ENCODE measurements at places on chromosomes 11 and 22. TPM values are rescaled to one million over a fixed set of nuclear protein-coding genes. Genes with fewer than 3 reads are reported as not detected.
A peak's percentile ranks its signal among the peaks of the same experiment; 100 is the strongest.

Gene UPK2
- total RNA-seq: not detected

Gene TMPRSS4
- 249 TPM for total RNA-seq

Gene FAM83F
- 36.3 TPM for total RNA-seq

- peaks cover 25% of the 10 kb centered on the region for H3K4me1 ChIP-seq
- no peaks in the 10 kb centered on the region for H3K36me3 ChIP-seq
- no peaks in the 10 kb centered on the region for H3K27me3 ChIP-seq
- H3K27ac ChIP-seq: peak overlapping the region; percentile 10
- H3K4me3 ChIP-seq: no peak overlapping the region
Measured at GRCh38 chr11:114215871-114216795, 80.1 kb upstream of the NNMT start.

DNA sequence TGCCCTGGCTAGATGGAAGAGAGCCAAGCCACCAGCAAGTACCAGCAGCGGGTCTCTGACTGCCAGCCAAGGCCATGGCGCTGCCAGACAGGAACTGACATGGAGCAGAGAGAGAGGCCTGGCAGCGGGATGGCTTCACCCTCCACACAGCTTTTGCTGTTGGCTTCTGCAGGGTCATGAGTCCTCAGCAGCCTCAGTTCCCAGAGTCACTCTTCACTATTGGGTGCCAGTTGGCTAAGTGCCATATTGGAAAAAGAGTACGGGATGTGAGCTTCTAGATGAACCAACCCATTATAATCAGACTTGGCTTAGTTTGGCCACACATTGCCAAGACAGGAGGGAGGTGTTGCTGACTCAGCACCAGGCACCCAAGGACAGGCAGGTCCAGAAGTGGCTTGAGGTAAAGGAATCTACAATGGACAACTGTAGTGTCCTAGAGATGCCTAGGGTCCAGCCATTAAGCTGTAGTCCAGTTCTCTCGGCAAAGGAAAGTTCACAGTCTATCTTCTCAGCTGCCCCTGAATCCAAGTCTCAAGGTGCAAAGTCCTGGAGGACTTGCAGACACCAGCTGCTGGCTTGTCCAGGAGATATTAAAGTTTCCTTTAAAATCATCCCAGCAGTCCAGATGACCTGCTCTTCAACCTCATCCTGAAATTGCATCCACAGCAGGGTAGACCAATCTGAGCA is 40.7 kb upstream of the POU2AF1 start:
- H3K27ac ChIP-seq: no peak overlapping the region
- no peaks in the 10 kb centered on the region for H3K36me3 ChIP-seq
- H3K27me3 ChIP-seq: no peaks in the 10 kb centered on the region
- peaks cover 38% of the 10 kb centered on the region for H3K4me1 ChIP-seq

All from transverse colon (tissue), 4 donors.